SIG-M5 (cell line): ENCODE measurements at places on chromosomes 6 and 20.
A peak's percentile ranks its signal among the peaks of the same experiment; 100 is the strongest.

- DNase-seq, result no peak
Measured at GRCh38 chr6:56984361-56984760, 29.5 kb downstream of the BEND6 start.

GRCh38 chr20:63087872-63088680, 81.3 kb upstream of the BHLHE23 start:
- DNase-seq, result no peak

- no peak for DNase-seq
Measured at GRCh38 chr6:75203721-75204120, 2.1 kb downstream of the COL12A1 start.

DNA sequence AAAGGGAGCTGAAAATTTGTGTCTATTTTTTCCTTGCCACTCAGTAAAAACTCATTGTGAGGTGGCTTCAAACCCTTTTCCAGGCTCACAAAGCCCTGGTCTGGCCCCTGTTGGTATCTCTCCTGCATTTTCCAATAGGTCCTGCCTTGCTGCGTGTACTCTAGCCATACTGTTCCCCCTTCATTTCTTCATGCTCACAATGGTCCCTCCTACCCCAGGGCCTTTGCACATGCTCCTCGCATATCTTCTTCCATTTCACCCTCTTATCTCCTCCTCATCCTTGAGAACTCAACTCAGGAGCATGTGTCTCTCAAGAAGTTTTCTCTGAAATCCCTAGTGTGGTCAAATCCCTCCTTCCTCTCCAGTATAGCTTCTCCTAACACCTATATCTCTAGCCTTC, 186.6 kb downstream of the MBOAT1 start:
- DNase-seq, result no peak

- no peak for DNase-seq
Measured at GRCh38 chr6:27290065-27290849, 21.8 kb downstream of the POM121L2 start.

DNA sequence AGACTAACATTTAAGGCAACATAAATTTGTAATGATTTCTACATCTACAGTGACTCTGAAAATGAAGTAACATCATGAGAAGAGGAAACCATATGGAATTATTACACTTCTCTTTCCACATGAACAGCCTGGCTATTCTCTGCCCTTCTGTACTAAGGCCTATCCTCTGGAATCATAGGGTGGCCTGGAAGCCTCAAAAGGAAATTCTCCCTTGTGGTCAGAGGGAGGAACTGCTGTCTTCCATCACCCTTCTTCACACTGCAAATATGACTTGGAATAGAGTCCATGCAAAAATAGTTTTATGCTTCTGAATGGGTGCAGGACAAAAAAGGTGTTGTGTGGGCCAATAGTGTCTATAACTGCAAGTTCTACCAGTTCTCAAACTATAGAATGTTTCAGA, 44.6 kb upstream of the SH3BGRL2 start:
- DNase-seq, result no peak

GRCh38 chr6:13531956-13532355, 42.4 kb upstream of the SIRT5 start:
- DNase-seq, result no peak

- DNase-seq, result no peak
Measured at GRCh38 chr20:24746351-24746685, 202.8 kb upstream of the CST7 start.

GRCh38 chr6:34810936-34811632, 19.2 kb downstream of the BLTP3A start:
- no peak for DNase-seq

DNA sequence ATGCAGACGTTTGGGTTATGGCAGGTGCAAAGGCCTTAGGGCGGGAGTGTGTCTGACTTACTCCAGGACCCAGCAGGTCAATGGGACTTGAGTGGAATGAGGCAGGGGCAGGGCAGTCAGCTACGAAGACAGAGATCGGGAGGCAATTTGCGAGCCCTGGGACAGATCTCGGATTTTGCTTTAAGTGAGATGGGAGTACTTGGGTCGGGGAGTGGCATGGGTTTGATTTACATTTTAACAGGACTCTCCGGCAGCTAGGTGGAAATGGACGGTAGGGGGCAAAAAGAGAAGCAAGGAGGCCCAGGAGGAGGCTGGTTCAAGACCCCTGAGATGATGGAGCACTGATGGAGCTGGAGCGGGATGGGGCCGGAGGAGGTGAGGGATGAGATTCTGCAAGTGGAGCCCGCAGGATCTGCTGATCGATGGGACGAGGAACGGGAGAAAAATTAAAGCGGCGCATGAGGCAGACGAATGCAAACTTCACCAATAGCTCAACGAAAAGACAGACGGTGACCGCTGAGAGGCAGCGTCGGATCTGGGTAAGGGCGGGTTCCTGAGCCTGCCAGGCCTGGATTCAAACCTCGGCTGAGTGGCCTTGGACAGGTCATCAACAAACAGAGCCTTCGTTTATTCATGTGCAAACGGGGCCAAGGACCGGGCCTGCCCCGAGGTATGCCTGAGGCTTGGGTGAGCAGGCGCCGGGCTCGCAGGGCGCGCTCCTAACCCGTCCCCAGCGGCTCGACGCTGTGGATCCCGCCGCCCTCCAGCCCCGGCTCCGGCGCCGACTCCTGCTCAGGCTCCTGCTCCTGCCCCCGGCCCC, 756 bp upstream of the RBCK1 start:
- no peak for DNase-seq

- DNase-seq, result no peak
Measured at GRCh38 chr6:163876391-163876790, 461.9 kb downstream of the QKI start.

DNA sequence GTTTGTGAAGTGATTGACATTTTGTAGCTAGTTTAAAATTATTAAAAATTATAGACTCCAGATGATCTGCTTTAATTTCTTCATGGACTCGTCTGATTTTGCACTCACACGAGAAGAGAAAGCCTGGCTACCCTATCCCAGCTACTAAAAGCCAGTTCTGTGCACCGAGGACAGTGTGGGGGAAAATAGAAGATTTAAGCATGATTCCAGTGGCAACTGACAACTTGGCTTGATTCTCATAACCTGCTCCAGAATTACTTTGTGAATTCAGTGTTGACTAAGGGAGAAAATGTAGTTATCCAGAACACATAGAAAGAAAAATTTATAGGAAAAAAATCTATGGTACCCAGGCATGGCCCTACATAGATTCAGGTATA, 88.7 kb downstream of the SNAP25 start:
- no peak for DNase-seq

DNA sequence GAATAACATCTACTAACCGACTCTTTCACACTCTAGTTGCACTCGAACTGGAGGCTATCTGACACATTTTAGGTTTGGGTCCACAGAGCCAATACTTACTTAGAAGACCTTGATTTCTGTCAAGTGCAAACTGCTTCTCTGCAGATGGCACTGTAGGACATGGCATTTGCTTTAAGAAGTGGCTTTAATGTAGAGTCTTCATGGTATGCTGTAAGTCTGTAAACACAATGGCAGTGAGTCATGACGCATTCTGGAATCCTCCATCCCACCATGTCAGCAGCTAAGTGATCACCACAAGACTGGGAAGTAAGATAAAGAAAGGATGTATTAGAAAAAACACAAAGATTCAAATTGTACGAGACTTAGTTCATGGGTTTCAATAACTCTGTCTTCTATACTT, 377.0 kb upstream of the NOX3 start:
- no peak for DNase-seq

DNA sequence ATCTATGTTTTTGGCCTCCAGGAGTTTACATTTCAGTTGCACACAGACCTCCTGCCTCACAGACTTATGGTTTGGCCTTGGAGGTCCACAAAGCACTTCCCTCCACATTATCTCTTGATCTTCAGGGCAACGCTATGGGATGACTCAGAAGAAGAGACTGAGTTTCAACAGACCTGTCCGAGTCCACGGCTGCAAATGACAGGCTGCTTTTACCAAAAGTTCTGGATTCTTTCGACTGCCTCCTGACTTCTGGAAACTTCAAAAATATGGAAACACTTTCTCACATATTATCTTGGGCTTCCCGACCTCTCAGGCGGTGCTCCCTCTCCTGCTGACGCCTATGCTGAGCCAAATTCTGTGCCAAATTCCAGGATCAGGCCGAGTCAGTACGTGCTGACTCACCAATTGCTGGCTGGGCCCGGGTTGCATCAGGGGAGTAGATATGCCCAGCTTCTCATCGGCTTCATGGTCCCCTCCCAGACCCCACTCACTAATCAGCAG, 190.2 kb downstream of the BMP7 start:
- no peak for DNase-seq

- no peak for DNase-seq
Measured at GRCh38 chr6:162177746-162178145, 549.8 kb downstream of the PRKN start.

DNA sequence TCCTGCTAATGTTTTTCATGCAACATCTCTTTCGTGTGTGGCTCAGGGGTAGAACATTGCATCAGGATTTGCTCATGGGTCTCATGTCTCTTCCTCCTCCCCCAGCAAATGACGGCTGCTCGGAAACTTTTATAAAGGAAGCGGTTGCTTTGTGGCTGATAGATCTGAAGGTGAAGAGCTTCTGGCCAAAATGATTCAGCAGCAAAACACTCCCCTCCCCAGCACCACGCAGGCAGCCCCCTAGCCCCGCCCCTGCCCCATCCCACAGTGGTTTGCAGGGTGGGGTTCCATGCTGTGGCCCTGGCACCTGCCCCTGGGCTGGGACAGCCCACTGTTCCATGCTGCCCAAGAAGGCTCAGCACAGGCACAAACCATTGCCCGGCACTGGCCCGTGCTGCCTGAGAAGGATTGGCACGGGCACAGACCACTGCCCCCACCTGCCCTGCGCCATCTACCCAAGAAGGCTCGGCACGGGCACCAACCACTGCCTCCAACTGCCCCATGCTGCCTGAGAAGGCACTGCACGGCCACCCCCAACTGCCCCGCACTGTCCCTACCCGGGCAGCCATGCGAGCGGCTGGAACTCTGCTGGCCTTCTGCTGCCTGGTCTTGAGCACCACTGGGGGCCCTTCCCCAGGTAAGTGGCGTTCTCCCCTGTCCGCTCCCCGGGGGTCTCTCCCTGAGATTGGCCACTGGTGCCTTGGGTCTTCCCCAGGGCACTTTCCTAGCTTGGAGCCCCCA, at the start of gene CST7:
CST7 (plus strand) TSS at position 331 of the 741 bp plus-strand sequence; CDS start at position 568, 237 bp downstream.
- peak; percentile 82 for DNase-seq

- DNase-seq, result no peak
Measured at GRCh38 chr6:140897804-140898573, 1234.7 kb upstream of the GJE1 start.

GRCh38 chr20:51828762-51829161, 26.4 kb upstream of the SALL4 start:
- DNase-seq, result no peak

- no peak for DNase-seq
Measured at GRCh38 chr20:14407336-14407735, 69.9 kb upstream of the FLRT3 start.

DNA sequence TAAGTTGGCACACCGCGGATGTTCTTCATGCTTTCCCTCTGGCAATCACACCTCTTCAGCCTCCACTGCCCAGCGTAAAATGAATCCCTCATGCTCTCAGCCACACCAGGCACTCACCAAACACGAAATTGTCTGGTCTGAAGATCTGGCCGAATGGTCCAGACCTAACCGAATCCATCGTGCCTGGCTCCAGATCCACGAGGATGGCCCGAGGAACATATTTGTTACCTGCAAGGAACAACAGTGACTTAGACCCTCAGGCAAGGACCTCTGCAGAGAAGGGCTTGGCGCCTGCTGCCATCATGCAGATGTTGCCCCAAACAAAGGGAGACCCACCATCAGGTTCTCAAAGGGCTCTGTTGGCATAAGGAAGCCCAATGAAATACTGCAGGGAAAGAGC, 1.4 kb downstream of the TUBB2B start:
- DNase-seq, result no peak

GRCh38 chr6:28587746-28588075, 62.0 kb downstream of the GPX5 start:
- no peak for DNase-seq

DNA sequence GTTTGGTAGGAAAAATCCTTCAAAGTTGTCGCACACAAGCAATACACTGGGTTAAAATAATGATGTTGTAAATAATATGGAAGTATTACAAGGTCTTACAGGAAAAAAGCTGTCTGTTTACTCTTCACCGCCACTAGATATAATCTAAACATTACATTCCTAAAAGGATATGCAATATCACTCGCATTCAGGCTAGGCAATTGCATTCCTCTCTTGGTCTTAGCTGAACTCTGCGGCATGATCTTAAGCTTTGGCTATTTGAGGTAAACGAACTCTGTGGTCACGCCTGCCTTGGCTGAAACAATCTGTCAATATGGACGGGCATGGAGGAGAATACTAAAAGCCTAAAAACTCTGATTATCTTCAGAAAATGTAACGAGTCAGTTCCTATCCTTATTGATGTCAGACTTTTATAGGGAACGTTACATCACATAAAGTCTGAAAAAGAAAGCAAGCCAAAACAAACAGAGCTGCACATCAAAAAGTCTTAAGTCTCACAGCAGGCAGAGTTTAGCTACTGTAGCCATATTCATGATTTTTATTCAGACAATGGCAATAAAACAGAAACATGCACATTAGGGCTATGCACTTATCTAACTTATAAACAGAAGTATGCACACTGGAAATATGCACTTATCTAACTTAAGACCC, 30.8 kb upstream of the FILIP1 start:
- no peak for DNase-seq

GRCh38 chr20:35326021-35326739, 34.0 kb upstream of the FAM83C start:
- no peak for DNase-seq

GRCh38 chr6:99833034-99833433, 161.0 kb downstream of the MCHR2 start:
- no peak for DNase-seq

- DNase-seq, result no peak
Measured at GRCh38 chr20:20691477-20692235, 20.8 kb downstream of the RALGAPA2 start.

GRCh38 chr6:121647905-121648304, 212.5 kb downstream of the GJA1 start:
- DNase-seq, result no peak

- no peak for DNase-seq
Measured at GRCh38 chr6:137495703-137496336, 1.6 kb upstream of the OLIG3 start.

- no peak for DNase-seq
Measured at GRCh38 chr6:12474167-12475140, 184.3 kb downstream of the EDN1 start.

DNA sequence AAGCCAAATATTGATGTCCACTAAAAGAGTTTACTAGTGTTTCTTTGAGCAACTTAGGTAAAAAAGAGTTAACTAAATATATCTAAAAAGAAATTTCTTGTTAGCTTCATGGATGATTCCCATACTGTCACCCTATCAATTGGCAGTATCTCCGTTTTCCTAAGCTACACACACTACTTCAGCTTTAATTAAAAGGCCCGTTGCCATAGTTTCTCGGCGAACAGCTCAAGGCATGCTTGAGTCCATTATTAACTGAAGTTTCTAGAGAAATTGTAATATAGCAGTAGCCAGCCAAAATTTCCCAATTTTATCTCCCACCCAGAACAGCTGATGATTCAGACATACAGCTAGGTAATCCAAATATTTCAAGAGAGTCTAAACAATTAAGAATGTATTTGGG, 20.0 kb upstream of the BEND6 start:
- no peak for DNase-seq

- DNase-seq, result no peak
Measured at GRCh38 chr20:23419657-23419994, 1.7 kb downstream of the NAPB start.
